ENCODE measurements at places on chromosomes 1 and 21. TPM values are rescaled to one million over a fixed set of nuclear protein-coding genes. Genes with fewer than 3 reads are reported as not detected.

DNA sequence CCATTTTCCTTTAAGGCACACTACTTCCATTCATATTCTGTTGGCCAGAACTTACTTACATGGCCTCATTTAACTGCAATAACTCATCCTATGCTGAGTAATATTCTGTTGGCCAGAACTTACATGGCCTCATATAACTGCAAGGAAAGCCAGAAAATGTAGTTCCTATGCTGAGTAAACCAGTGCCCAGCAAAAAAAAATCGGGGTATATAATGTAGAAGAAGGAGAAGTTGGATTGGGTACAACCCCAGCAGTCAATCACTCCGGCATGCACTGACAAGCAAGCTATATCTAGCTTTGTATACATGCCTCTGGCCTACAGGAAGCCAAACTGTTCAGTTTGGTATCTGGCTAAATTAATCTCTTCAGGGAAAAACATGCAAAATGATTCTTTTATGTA is 39.4 kb upstream of the PPIH start:
- no peaks in the 10 kb centered on the region for H3K36me3 ChIP-seq
- H3K4me1 ChIP-seq, result no peaks in the 10 kb centered on the region
- no peaks in the 10 kb centered on the region for H3K27me3 ChIP-seq
- no peak overlapping the region for H3K4me3 ChIP-seq

- no peak overlapping the region for H3K4me3 ChIP-seq
- H3K27ac ChIP-seq, result no peak overlapping the region
- H3K27me3 ChIP-seq, result no peaks in the 10 kb centered on the region
- no peaks in the 10 kb centered on the region for H3K4me1 ChIP-seq
- no peaks in the 10 kb centered on the region for H3K36me3 ChIP-seq
- no peak for DNase-seq
Measured at GRCh38 chr21:25983745-25984144, 186.8 kb downstream of the APP start.

- H3K27me3 ChIP-seq, result no peaks in the 10 kb centered on the region
- H3K36me3 ChIP-seq, result no peaks in the 10 kb centered on the region
- H3K27ac ChIP-seq, result no peak overlapping the region
Measured at GRCh38 chr21:35349376-35350080, 300.4 kb upstream of the RUNX1 start.

DNA sequence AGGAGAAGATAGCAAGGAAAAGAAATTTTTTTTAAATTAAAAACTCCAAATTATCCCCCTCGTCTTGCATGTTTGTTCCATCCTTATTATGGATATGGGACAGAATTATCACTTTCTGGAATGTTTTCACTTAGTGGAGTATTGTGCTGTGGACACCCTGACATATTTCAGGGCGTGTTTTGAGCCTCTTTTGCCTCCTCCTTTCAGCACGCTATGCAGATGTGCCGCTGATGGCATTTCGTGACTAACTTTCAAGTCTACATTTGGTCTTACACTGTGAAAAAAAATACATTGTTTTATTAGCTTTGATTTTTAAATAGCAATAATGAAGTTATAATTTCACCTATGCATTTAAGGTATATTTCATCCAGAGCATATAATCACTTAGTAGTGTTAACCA is 738.7 kb downstream of the LTN1 start:
- no peaks in the 10 kb centered on the region for H3K27me3 ChIP-seq
- no peaks in the 10 kb centered on the region for H3K4me1 ChIP-seq
- H3K36me3 ChIP-seq, result no peaks in the 10 kb centered on the region
- no peak for DNase-seq
- H3K27ac ChIP-seq, result no peak overlapping the region
- H3K4me3 ChIP-seq, result no peak overlapping the region

DNA sequence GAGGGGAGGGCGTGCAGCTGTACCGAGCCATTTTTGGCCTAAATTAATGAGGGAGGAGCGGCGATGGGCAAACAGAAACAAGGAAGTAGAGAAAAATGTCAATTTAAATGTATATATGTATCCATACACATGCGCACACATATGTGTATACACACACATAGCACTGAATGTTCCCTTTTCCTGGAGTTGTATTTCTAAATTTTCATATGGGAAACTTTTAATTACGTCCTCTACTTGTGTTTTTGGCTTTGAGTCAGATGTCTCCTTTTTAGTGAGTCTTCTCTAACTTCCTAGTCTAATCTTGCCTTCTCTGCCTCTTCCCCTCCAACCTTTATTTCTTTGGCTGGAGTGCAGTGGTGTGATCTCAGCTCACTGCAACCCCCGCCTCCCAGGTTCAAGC is 15.4 kb upstream of the CYYR1 start:
- H3K27me3 ChIP-seq, result no peaks in the 10 kb centered on the region
- no peak overlapping the region for H3K4me3 ChIP-seq
- H3K36me3 ChIP-seq, result no peaks in the 10 kb centered on the region
- H3K4me1 ChIP-seq, result no peaks in the 10 kb centered on the region
- H3K27ac ChIP-seq, result no peak overlapping the region
- DNase-seq, result no peak

GRCh38 chr1:162722036-162722435 is 68.5 kb upstream of the HSD17B7 start:
- H3K36me3 ChIP-seq, result no peaks in the 10 kb centered on the region
- no peak overlapping the region for H3K27ac ChIP-seq
- DNase-seq, result no peak
- H3K4me3 ChIP-seq, result no peak overlapping the region
- no peaks in the 10 kb centered on the region for H3K27me3 ChIP-seq
- H3K4me1 ChIP-seq, result no peaks in the 10 kb centered on the region

DNA sequence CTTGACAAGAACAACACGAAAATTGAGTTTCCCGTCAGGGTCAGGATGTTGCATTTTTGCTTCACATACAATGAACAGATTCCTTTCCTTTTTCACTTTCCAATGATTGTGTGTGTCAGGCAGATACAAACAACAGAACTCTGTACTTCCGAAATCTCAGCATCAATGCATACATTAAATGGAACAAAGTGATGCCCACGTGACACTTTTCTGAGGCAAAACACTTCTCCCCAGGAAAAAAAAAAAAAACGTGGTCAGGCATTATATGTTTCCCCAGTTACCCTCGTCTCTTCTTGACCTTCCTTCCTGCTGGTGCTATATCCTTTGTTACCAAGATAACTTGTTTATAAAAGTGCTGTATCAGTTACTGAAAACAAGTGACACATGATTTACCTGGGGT is 181.8 kb downstream of the ZNF281 start:
- H3K27ac ChIP-seq, result no peak overlapping the region
- no peak overlapping the region for H3K4me3 ChIP-seq
- no peak for DNase-seq
- H3K4me1 ChIP-seq, result no peaks in the 10 kb centered on the region
- H3K27me3 ChIP-seq, result peaks cover 4% of the 10 kb centered on the region
- H3K36me3 ChIP-seq, result no peaks in the 10 kb centered on the region

DNA sequence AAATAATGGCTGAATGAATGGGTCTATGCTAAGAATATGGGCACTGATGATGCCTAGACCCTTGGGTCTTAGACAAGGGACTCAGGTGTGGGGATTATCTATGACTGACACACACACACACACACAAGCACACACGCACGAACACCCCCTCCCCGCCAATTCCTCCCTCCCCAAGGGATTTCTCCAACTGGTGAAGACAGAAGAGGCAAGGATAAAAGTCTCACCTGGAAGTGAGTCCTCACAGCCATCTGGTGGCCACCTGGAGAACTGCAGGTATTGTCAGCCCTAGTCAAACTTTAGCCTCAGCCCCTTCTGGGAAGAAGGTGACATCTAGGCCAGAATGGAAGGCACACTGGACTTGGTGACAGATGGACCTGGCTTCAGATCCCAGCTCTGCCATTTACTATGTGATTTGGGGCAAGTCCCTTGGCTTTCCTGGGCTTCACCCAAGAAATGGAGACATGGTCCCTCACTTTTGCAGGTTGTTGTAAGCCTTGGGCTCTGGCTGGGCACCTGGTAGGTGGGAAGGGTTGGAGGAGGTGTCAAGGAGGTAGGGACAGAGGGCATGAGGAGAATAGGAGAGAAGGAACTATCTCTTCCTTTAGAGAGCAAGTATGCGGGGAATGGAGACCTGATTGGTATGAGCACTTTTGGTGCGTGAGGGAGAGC is 4.0 kb upstream of the GPR3 start:
- no peaks in the 10 kb centered on the region for H3K36me3 ChIP-seq
- no peaks in the 10 kb centered on the region for H3K27me3 ChIP-seq
- DNase-seq, result peak; percentile 72
- H3K4me3 ChIP-seq, result no peak overlapping the region

Gene HES3
- total RNA-seq, result not detected

Gene LCE2A
- total RNA-seq, result not detected

Gene E2F2
- under 0.01 TPM for total RNA-seq

Gene OR2T33
- total RNA-seq, result not detected

Gene SRSF4
- 79.7 TPM for total RNA-seq

Gene OR2T29
- not detected for total RNA-seq
